ENCODE measurements at places on chromosomes 11 and 22.

DNA sequence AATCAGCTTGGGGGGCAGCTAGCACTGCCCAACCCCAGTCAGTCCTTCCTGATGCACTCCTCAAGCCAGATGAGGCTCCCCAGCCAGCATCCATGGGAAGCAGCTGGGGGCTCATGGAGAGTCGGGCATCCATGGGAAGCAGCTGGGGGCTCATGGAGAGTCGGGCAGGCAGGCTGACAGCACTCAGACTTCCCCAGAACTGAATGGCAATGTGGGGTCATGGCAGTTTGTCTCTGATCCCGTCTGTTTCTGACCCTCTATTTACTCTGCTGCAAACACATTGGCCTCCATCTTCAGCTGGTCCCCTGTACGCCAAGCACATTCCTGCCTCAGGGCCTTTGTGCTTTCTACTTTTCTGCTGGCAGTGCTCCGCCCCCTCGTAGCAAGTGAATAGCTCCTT lies 314.8 kb downstream of the NTM start:
- no peak for DNase-seq

DNA sequence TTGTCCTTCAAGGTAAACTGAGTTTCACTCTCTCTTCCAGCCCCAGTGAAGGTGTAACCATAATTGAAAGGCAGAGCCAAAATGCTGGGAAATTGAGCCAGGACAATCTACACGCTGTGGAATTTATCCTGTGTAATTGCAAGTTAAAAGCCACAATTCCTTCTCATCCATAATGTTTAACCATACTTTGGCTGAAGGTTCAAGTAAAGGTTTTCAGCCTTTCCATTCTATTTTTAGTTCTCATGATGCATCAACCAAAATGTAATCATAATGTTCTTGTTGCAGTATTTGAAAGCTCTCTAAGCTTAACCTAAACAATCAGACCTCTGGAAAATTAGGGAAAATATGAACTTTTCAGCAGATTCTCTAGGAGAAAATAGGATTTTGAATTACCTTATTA lies 14.0 kb upstream of the ARHGAP42 start:
- DNase-seq: no peak

- no peak for DNase-seq
Measured at GRCh38 chr11:122653916-122654585, 1.5 kb upstream of the UBASH3B start.

DNA sequence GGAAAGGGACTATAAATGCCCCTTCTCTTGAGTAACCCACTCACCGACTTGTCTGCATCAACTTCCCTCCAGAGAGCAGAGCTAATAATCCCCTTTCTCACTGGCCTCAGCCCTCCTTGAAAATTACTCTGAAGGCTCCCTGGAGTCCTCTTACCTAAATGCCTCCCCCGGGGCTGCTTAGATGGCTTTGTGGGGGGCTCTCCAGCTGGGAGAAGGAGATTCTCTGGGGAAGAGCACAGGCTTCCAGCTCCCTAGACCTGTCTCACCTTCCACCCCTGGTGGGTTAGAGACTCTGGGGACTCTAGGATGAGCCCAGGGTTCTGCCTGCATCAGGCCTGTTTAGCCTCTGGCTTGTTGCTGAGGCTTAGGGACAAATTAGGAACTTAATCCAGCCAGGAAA lies 39.8 kb downstream of the MIAT start:
- DNase-seq: no peak

DNA sequence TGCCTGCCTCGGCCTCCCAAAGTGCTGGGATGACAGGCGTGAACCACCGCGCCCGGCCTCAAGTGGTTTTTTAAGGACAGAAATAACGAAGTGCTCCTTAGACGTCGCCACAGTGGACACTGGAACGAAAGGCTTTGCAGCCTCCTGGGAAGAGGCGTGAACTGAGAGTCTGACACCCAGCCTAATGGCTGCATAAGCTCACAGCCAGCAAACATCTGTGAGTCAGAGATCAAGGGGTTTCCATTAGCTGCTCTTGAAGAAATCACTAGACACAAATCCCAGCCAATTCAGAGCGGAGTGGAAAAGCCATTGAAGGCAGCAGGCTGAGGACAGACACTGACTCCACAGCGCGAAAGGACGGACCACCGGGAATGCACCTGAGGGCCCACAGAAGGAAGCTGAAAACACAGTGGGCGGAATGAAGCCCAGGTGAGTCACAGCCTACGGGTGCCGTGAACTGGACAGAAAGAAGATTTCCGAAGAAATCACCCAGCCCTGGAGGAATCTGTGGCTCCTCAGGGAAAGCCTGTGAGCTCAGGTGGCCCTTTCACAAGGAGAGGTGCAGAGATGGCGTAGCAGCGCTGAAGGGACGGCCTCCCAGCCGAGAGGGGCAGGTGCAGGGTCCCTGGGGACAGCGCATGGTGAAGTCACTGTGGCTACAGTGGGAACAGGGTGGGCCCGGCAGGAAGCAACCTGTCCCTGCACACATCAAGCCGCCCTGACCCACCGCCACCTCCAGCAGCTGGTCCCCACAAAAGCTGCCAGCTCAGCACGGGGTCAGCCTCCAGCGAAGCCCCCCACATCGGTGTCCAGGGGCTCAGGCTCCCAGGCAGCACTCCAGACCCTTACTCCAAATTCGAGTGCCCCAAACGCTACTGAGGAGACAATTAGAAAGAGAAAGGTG lies 11.6 kb downstream of the LMNTD2 start:
- DNase-seq: no peak

GRCh38 chr22:48594757-48595510 lies 1232.7 kb downstream of the BRD1 start:
- DNase-seq: no peak

DNA sequence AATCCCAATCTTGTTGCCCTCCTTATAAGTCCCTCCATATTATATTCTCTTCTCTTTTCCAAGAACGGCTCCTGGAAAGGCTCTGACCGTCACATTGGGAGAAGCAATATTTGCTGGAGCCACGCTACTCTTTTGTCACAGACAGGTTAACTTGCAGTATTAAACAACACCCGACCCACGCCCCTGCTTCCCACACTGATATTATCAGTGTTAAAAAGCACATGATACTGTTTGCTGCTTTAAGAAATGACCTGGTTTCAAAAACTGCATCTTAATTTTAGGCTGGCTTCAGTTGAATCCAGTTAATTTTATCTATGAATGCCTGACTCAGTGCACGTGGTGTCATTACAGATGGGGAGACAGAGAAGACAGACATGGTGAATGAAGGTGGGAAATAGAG lies 3.1 kb downstream of the FLI1 start:
- DNase-seq: no peak

DNA sequence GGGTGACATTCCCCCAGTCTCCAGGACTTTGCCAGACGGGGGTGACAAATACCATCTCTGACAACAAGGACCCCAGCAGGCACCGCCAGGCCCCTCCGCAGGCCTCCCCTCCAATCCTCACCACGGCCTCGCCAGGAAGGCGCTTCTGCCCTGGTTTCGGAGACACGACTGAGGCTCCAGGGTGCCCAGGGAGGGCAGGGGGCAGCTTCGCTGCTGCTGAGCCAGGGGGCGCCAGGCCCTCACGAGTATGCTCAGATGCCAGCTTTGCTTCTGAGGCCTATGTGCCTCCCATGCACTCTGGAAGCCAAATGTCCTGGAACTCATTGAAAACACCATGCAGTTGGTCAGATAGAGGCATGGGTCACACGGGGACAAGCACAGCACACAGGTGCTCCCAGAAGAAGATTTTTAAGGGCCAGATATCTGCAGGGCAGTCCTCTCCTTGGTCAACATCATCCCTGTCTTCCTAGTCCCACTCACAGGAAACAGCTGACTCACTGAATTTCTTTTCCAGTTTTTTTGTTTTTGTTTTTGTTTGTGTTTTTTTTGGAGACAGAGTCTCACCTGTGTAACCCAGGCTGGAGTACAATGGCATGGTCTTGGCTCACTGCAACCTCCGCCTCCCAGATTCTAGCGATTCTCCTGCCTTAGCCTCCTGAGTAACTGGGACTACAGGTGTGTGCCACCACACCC lies 19.9 kb downstream of the BID start:
- DNase-seq: peak; percentile 49

- DNase-seq: no peak
Measured at GRCh38 chr11:31814176-31814868, 3.2 kb upstream of the PAX6 start.

DNA sequence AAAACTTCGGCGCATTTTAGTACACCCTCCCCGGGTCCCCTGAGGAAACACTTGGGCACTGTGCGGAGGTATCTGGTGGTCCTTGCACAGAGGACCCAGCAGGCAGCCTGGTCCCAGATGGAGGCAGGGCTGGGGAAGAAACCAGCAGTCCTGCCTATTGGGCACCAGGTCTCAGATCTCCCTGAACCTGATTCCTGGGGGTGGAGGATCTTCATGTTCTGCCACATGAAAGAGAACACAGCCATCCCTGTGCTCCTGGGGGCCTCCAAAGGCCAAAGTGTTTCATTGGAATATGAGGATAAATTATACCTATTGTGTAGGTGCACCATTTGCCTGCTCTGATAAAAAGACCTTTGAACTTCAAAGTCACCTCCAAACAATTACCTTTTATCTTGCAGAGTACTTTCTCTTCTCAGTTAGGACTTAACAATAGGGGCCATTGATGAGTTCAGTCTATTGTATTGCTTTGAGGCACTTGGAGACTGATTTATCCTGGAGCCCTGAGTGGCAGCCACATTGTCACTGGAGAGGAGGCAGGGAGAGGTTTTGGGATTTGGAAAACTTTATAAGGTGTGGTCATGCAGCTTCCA lies 1.8 kb downstream of the RCN1 start:
- DNase-seq: no peak

- no peak for DNase-seq
Measured at GRCh38 chr11:11876458-11876857, 34.7 kb downstream of the USP47 start.

- DNase-seq: no peak
Measured at GRCh38 chr22:30717952-30718351, 23.3 kb downstream of the OSBP2 start.

DNA sequence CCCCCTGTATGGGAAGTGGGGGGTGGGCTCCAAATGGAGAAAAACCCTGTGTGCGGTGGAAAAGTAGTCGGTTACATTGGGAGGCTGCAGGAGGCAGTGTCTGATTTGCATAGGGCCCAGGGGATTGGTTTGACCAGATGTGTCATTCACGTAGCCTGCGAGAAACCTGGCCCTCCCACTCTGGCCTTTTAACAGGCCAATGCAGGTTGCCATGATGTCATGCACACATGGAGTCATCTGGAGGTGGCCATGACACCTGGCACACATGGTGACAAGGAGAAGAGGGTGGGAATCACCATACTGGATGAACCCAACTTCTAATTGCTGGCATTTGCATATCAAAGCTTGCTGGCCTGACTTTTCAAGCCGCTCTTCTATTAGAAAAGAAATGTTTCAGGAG lies 50.6 kb downstream of the FAM181B start:
- no peak for DNase-seq

DNA sequence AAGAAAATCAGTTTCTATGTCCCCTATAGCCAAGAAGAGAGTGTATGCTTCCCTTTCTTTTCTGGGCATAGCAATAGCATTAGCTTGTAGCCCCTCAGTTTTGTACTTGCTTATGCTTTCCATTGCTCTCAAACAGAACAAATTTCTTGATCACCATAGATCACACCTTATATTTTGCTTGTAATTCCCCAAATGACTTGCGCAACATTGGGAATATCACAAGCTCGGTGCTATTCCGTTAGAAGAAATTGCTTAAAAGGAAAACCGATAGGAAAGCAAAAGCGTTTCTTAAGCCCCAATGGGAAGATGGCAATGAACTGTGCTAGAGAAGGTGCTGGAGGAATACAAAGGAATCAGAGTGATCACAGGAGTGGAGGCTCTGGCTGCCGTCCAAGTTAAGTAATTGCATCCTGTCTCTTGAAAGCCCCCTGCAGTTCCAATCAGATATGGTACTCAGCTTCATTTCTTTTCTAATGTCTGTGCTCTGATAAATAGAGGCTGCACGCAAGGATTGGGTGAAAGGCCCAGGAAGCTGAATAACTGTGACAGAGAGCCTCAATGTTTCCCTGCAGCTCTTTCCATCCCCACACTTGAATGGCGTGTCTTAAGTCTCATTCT lies 182.1 kb upstream of the KIRREL3 start:
- no peak for DNase-seq

- DNase-seq: no peak
Measured at GRCh38 chr11:486189-486588, 20.9 kb downstream of the RNH1 start.

DNA sequence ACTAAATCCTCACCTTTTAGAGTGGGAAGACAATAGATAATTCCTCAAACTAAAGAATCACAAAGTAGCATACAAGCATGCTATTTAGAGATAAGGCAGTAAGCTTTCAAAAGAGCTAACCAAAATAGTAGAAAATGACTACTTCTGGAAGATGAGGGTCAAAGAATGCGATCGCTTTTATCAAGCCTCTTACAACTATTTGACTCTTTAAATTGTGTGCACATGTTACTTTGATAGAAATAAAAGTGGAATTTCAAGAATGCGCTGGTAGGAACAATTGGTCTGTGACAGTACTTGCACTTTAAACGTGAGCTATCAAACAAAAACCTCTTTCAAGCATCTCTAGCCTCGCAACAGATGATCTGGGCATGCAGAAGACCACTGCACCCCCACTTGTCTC lies 97.3 kb downstream of the COMMD9 start:
- DNase-seq: no peak

- DNase-seq: no peak
Measured at GRCh38 chr11:57251491-57252104, 14.5 kb upstream of the APLNR start.

DNA sequence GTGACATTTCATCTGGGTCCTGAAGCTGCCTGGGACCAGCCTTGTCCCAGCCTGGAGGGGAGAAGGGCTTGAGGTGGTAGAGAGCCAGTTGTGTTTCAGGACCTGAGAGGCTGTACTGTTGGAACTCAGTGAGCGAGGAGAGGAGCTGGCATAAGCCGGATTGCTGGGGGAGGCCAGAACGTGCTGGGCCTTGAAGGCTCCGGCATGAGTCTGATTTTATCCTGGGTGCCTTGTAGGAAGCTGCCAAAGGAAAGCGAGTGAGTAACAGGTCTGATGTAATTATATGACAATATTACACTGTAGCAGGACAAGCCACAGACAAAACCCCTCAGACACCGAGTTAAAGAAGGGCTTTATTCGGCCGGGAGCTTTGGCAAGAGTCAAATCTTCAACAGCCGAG lies 17.2 kb downstream of the AP2A2 start:
- DNase-seq: no peak

GRCh38 chr11:89433278-89433677 lies 57.9 kb downstream of the NOX4 start:
- DNase-seq: no peak

GRCh38 chr22:50105208-50106100 lies 15.6 kb downstream of the MOV10L1 start:
- DNase-seq: no peak

DNA sequence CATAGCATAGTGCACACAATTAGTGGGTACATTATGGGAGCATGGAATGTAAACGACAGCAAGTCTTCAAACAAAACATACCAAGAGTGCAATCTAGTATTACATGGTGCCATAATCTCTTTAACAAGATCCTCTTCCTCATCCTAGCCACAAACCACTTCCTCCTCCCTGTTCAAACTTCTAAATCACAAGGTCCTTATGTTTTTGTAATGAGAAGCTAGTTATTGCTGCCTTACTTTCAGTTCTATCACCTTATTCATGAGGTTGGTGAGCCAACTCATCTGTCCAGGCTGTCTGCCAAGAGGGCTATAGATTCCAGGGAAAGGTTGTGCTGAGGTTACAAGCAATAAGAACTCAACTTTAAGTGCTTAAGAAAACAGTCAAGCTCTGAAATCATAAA lies 195.4 kb upstream of the ARHGAP20 start:
- DNase-seq: no peak

GRCh38 chr11:35178873-35179272 lies 39.9 kb downstream of the CD44 start:
- DNase-seq: no peak

- DNase-seq: no peak
Measured at GRCh38 chr11:79052544-79052943, 388.3 kb downstream of the TENM4 start.
